ENCODE measurements at places on chromosomes 1 and 21. TPM values are rescaled to one million over a fixed set of nuclear protein-coding genes. Genes with fewer than 3 reads are reported as not detected.

Gene CCDC185
- total RNA-seq = not detected

DNA sequence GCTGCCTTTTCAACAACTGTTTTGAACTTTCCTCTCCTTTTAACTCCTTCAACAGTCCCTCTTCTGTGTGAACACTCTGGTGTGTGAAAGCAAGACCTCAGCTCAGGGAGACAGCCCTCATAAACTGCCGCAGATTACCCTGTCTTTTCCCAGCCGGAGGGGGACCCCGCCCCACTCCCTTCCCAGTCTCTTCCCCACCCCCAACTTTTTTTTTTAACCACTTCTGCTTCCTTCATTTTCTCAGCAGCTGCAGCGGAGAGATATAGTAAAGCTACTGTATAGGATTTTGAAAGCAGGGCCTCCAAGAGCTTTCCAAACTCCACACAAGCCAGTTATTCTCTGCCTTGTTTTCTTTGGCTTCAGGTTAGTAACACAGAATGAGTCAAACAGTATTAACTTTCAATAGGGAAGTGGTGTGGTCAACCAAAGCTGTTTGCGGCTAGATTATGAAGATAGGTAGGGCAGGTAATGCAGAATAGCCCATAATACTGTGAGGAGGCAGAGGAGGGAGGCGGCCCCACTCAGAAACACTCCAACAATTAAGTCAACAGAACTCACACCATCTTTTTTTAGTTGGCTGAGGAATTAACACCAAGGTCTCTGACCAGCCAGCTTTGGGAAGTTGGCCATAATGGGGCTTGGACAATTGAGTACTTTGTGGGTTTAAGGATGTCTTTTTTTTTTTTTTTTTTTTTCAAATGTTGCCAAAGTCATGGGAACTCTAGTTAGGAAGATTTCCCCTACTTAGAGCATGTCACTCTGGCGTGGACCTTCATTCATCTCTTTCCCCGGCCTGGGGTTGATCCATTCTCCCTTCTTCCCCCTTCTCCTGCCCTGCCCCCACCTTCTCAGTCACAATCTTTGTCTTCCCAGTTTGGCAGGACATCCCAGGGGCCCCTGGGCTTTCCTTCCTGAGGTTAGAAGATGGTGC, 177.0 kb downstream of the CLIC6 start:
- no peak overlapping the region for H3K4me3 ChIP-seq
- no peaks in the 10 kb centered on the region for H3K36me3 ChIP-seq
- H3K4me1 ChIP-seq = no peaks in the 10 kb centered on the region
- DNase-seq = peak; percentile 71

GRCh38 chr1:204222764-204223055, 8.9 kb upstream of the GOLT1A start:
- no peak overlapping the region for H3K27ac ChIP-seq
- H3K36me3 ChIP-seq = no peaks in the 10 kb centered on the region
- no peak overlapping the region for H3K4me3 ChIP-seq
- no peaks in the 10 kb centered on the region for H3K27me3 ChIP-seq
- no peak for DNase-seq

- H3K36me3 ChIP-seq = no peaks in the 10 kb centered on the region
- H3K27ac ChIP-seq = no peak overlapping the region
- no peaks in the 10 kb centered on the region for H3K27me3 ChIP-seq
- H3K4me3 ChIP-seq = no peak overlapping the region
- DNase-seq = no peak
These were observed 16.1 kb downstream of the C1orf52 start for GRCh38 chr1:85243372-85243771.

Data from lung (tissue), 17 donors.